ENCODE measurements at places on chromosomes 2 and 18. TPM values are rescaled to one million over a fixed set of nuclear protein-coding genes. Genes with fewer than 3 reads are reported as not detected.

Gene SPR
- 23.4 TPM for total RNA-seq

Gene CD28
- not detected for total RNA-seq

Gene ZBTB7C
- total RNA-seq, result under 0.01 TPM

Gene CCDC141
- not detected for total RNA-seq

Gene MC4R
- not detected for total RNA-seq

Gene ANKRD44
- total RNA-seq, result 0.64 TPM

Gene HOXD9
- total RNA-seq, result not detected

Gene RIT2
- not detected for total RNA-seq

Gene NT5DC4
- total RNA-seq, result not detected

Gene MOGAT1
- total RNA-seq, result not detected

Gene DSG1
- 0.72 TPM for total RNA-seq

Gene ABCG8
- total RNA-seq, result under 0.01 TPM

Gene KHK
- total RNA-seq, result 1.7 TPM

Gene POTEJ
- not detected for total RNA-seq

Gene MYOM1
- 0.96 TPM for total RNA-seq

Gene SAG
- not detected for total RNA-seq

Gene FBXO11
- 41.1 TPM for total RNA-seq

Gene DAW1
- total RNA-seq, result 0.64 TPM

Gene LBX2
- total RNA-seq, result 3.2 TPM

Gene CKAP2L
- 0.48 TPM for total RNA-seq

Gene TMEM200C
- total RNA-seq, result under 0.01 TPM

Gene GLS
- total RNA-seq, result 119 TPM

Gene FRZB
- total RNA-seq, result under 0.01 TPM

Gene NEU4
- not detected for total RNA-seq

Gene CAVIN2
- 1.7 TPM for total RNA-seq

Gene SERPINB5
- 1,115 TPM for total RNA-seq

Gene PLCD4
- total RNA-seq, result 1.3 TPM

Gene PROM2
- total RNA-seq, result 37.1 TPM

Gene XDH
- 3.2 TPM for total RNA-seq

Gene KATNAL2
- under 0.01 TPM for total RNA-seq
